IPS-NIHi11 (cell line): ENCODE measurements at places on chromosomes 11 and 22.

DNA sequence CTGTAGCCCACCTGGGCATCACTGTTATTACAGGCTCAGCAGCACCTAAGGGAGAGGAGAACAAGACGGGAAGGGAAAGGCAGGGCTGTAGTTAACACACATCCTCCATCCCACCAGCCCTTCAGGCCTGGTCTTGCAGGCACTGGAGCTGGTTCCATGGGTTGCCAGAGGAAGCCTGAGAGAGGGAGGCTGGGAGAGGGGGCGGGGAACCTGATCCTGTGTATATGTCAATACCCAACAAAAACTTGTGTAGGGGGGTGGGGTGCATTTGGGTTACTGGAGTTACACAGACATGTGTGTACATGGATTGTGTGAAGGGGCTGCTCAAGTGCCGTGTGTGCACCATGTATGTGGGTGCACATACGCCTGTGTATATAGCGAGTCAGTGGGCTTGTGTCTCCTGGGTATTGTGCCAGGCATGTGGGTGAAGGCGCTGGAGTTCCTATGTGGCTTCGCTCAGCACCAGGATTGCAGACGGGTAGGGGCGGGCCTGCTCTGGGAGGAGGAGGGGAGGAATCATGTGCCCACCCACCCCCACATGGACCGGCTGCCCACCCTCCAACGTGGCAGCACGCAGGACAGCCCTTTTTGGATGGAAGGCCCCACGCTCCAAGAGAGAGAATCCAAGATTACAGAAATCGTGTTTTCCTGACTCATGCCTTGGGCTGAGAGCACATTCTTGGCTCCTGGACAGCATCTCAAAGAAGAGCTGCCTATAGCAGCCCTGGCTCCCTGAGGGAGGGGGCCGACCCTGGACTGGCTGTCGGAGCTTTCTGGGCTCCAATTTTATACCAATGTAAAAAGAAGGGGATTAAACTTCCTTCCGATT, 4.2 kb upstream of the SERPINH1 start:
- DNase-seq: no peak

- no peak for DNase-seq
Observed at GRCh38 chr11:95337972-95338429, 107.0 kb upstream of the SESN3 start.

DNA sequence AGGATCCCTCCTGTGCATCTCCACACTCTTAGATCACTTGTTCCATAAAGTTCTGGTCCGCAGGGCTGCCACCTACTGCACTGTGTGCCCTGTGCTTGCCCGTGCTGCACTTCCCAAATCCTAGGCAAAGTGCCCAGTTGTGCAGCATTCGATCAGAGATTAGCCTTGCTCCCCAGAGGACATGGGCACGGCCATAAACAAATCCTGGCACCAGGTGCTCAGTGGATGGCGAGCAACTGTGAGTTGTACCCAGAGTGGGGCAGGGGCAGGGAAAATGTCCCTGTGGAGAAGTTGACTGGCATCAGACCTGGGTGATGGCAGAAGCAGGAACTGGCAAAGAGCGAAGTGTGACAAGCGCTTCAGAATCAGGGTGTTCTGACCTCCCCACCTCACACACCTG, 4.7 kb downstream of the FADS2 start:
- no peak for DNase-seq

DNA sequence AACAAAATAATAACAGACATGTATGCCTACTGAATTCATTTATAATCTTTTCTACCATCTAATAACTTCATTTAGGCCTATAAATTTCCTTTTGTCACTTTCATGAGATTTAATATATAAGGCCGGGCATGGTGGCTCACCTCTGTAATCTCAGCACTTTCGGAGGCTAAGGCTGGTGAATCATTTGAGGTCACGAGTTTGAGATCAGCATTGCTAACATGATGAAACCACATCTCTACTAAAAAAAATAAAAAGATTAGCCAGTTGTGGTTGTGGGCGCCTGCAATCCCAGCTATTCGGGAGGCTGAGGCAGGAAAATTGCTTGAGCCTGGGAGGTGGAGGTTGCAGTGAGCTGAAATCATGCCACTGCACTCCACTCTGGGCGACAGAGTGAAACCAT, 14.2 kb upstream of the NTM start:
- no peak for DNase-seq

GRCh38 chr22:25845985-25846745, 104.2 kb downstream of the MYO18B start:
- DNase-seq: no peak

DNA sequence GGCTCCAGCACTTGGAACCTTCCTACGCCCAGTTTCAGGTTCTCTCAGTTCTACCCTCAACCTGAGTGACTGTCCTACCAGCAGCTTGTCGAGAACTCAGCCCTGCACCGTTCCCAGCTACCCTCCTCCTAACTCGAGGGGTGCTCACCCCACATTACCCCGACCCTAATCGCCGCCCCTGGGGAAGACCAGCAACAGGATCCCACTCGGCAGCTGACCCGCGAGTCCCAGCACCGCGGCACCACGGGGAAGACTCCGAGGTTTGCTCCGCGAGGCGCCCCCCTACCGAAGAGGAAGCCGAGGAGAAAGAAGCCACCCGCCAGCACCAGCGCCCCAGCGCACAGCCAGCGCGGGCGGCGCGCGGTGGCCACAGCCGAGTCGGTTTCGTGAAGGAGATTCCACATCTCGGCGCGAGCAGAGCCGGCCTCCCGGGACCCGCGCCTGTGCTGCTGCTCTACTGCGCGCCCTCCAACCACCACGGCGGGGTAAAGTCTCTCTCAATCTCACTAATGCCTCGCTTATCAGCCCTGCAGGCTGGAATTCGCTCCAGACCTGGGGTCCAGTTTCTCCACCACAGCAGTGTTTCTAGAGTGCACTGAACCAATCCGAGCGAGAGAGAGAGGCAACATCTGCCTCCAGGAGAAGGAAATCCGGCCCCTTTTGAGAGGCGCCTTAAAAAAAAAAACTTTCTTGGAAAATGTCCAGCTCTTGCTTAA, at the start of gene FOLH1:
Gene FOLH1 (minus strand): TSS at position 597 of the 716 bp plus-strand sequence. CDS start 193 bp downstream, at position 404.
- peak; percentile 7 for DNase-seq

- DNase-seq: peak; percentile 65
Observed at GRCh38 chr11:2687782-2688191, 12.0 kb downstream of the KCNQ1OT1 start.

DNA sequence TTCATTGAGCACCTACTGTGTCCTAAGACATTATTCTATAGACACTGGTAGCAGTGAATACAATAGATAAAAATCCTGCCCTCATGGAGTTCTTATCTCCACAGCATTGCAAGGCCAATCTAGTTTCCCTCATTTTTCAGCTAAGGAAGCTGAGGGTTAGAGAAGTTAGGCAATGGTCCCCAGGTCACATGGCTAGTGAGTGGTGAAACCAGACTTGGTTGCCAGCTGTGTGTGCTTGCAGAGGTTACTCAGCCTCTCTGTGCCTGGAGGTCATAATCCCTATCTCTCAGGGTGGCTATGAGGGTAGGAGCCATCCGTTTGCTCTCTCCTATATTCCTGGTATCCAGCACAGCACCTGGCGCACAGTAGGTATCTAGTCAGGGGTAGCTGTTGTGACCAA, 147.7 kb upstream of the SEZ6L start:
- DNase-seq: no peak

GRCh38 chr22:39498802-39499201, 3.3 kb upstream of the MIEF1 start:
- no peak for DNase-seq
